Lower lobe of right lung (tissue), 2 donors: ENCODE measurements at places on chromosomes 3 and 15. TPM values are rescaled to one million over a fixed set of nuclear protein-coding genes. Genes with fewer than 3 reads are reported as not detected.

GRCh38 chr15:83207009-83207659 is 489 bp downstream of the HDGFL3 start:
- DNase-seq = peak; percentile 60
- peak overlapping the region; percentile 85 for H3K4me3 ChIP-seq
- H3K36me3 ChIP-seq = no peaks in the 10 kb centered on the region
- H3K27ac ChIP-seq = peak overlapping the region; percentile 80
- H3K4me1 ChIP-seq = peaks cover 25% of the 10 kb centered on the region
- H3K27me3 ChIP-seq = no peaks in the 10 kb centered on the region

PRTG gene
- total RNA-seq = 10.5 TPM

MEGF11 gene
- total RNA-seq = not detected

- H3K27ac ChIP-seq = no peak overlapping the region
- no peak overlapping the region for H3K4me3 ChIP-seq
- peaks cover 6% of the 10 kb centered on the region for H3K4me1 ChIP-seq
- H3K27me3 ChIP-seq = no peaks in the 10 kb centered on the region
- H3K36me3 ChIP-seq = no peaks in the 10 kb centered on the region
These were observed 19.3 kb downstream of the PDZRN3 start for GRCh38 chr3:73605412-73605811.

GRCh38 chr3:41521010-41521655 is 321.8 kb downstream of the CTNNB1 start:
- H3K4me3 ChIP-seq = no peak overlapping the region
- DNase-seq = no peak
- H3K27me3 ChIP-seq = no peaks in the 10 kb centered on the region
- no peak overlapping the region for H3K27ac ChIP-seq
- H3K4me1 ChIP-seq = no peaks in the 10 kb centered on the region

DNA sequence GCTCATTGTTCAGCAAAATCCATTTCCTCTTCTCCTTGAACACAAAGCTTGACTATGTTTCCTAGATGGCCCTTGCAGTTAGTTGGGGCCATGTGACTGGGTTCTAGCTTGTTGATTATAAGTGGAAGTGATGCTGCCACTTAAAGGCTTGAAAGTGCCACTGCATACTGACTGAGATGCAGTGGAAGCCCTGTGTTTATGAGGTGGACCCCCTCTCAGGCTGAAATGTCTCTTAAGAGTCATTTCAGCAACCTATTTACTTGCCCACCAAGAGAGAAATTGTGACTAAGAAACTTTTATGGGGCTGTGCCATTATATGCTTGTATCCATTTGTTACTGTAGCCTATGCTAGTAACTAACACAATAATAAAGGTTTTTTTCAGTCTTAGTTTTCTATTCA is 8.4 kb upstream of the ANP32A start:
- H3K4me3 ChIP-seq = no peak overlapping the region
- no peak overlapping the region for H3K27ac ChIP-seq
- no peak for DNase-seq
- H3K36me3 ChIP-seq = no peaks in the 10 kb centered on the region
- peaks cover 2% of the 10 kb centered on the region for H3K4me1 ChIP-seq

DNA sequence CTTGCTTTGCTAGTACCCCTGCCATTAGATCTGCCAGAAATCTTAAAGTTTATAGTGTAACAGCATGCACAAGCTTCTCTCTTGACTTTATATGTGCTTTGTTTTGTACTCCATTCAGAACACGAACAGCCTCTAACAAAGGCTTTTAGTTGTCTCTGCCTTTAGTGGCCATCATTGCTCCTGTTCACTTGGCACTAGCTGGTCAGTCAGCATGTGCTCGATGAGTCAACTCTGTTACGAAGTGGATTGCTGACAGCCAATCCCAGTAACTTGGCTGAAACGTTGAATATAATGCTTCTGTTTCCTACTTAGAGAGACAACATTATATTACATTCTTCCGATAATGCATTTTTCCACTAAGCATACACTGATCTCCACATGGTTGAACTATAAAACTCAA is 349.2 kb downstream of the NAALADL2 start:
- no peak for DNase-seq
- no peaks in the 10 kb centered on the region for H3K36me3 ChIP-seq
- no peaks in the 10 kb centered on the region for H3K4me1 ChIP-seq
- H3K27me3 ChIP-seq = no peaks in the 10 kb centered on the region

DNA sequence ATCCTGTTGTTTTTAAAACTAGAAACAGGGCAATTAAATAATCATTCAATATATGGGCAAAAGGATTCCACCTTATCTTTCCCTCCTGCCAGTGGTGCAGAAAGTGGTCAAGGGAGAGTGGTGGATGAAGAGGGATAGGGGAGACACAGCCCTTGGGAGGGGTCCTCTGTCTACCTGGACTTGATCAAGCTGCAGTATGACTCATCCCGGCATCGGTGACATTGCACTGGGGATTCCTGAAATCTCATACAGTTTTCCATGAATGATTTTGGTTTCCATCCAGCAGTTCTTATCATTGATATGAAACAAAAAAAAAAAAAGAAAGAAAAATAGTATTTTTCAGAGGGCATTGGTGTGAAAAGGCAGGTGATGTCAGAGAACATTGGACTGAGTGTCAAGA is 62.9 kb downstream of the CMTM8 start:
- no peaks in the 10 kb centered on the region for H3K36me3 ChIP-seq
- H3K27ac ChIP-seq = no peak overlapping the region
- H3K4me3 ChIP-seq = no peak overlapping the region
- no peaks in the 10 kb centered on the region for H3K27me3 ChIP-seq

GRCh38 chr3:98034036-98034435 is 1.1 kb downstream of the GABRR3 start:
- no peaks in the 10 kb centered on the region for H3K4me1 ChIP-seq
- no peak for DNase-seq
- H3K36me3 ChIP-seq = no peaks in the 10 kb centered on the region
- no peak overlapping the region for H3K4me3 ChIP-seq
- peaks cover 10% of the 10 kb centered on the region for H3K27me3 ChIP-seq
- H3K27ac ChIP-seq = no peak overlapping the region

- no peak overlapping the region for H3K4me3 ChIP-seq
- no peak for DNase-seq
These were observed 154.3 kb upstream of the ZBTB20 start for GRCh38 chr3:115301364-115301860.

DNA sequence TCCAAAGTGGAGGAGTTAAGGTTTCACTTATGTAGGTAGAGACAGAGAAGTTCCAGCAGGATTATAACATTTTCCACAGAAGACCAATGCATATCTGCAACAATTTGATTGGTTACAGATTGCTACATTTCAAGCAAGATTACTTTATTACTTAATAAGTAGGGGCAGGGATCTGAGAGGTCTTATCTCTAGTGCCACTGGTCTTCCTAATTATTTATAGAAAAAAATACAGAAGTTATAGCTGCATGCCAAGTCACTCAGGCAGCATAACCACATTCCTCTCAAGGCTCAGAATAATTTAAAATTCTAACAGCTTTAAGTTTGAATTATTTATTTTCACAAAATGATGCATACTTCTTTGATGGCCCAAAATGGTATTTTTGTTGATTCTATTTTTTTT is 30.5 kb downstream of the RAD54L2 start:
- peaks cover 20% of the 10 kb centered on the region for H3K4me1 ChIP-seq
- no peak for DNase-seq
- H3K27me3 ChIP-seq = no peaks in the 10 kb centered on the region
- no peak overlapping the region for H3K4me3 ChIP-seq
- no peak overlapping the region for H3K27ac ChIP-seq

ADGRG7 gene
- total RNA-seq = not detected
